Karpas-422 (cell line): ENCODE measurements at places on chromosomes 1 and 21.
A peak's percentile ranks its signal among the peaks of the same experiment; 100 is the strongest.

DNA sequence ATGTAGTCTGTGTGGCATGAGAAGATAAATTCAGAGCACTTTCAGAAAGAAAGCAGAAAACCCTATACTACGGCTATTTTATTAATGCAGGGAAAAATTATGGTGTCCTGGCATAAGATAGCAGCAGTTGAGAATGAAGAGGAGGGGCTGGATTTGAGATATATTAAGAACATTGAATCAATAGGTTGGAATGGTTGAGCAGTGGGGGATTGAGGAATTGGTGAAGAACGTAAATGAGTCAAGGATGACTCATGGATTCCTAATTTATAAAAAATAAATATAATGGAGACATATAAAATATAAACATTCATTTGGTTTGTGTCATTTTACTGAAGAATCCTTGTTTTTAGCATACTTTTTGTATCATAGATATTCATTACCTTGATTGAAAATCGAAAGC, 234.3 kb upstream of the ADAMTS5 start:
- no peak for DNase-seq

DNA sequence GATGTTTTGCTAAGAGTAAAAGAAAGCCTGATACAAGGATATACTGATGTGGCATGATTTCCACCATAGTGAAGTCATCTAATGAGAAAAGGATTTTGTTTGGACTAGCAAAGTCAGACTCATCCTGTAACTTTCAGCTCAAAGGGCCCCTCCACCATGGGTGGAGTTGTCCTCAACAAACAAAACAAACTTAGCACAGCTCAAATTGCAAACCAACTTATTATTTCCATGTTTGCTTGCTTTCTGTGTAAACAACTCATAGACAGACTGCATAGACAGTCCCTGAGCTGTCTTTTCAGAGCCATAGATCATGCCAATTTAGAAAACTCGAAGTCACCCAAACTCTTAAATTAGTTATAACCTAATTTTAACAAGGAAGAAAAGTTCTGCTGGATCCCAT, 69.4 kb upstream of the VAV3 start:
- DNase-seq: no peak

DNA sequence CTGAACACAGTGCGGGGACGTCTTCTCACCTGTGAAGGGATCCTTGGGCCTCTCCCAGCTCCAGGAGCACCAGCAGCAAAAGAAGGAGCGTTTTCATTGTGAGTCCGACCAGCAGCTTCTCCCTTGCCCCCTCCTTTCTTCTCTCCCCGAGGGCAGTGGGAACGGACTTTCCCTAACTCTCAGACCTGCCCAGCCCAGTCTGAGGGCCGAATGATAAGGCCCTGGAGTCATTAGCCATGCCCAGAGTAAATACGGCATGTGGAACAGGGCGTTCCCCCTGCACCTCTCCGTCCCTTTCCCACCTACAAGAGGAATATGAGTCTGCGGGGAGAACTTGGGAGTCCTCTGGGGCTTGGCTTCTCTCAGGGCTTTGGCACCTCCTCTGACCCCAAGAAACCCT, at the start of gene CTSE:
Gene CTSE, minus strand, starts transcription at position 201 of the 400 bp plus-strand sequence. Its CDS starts 104 bp downstream, at position 97.
- DNase-seq: no peak

DNA sequence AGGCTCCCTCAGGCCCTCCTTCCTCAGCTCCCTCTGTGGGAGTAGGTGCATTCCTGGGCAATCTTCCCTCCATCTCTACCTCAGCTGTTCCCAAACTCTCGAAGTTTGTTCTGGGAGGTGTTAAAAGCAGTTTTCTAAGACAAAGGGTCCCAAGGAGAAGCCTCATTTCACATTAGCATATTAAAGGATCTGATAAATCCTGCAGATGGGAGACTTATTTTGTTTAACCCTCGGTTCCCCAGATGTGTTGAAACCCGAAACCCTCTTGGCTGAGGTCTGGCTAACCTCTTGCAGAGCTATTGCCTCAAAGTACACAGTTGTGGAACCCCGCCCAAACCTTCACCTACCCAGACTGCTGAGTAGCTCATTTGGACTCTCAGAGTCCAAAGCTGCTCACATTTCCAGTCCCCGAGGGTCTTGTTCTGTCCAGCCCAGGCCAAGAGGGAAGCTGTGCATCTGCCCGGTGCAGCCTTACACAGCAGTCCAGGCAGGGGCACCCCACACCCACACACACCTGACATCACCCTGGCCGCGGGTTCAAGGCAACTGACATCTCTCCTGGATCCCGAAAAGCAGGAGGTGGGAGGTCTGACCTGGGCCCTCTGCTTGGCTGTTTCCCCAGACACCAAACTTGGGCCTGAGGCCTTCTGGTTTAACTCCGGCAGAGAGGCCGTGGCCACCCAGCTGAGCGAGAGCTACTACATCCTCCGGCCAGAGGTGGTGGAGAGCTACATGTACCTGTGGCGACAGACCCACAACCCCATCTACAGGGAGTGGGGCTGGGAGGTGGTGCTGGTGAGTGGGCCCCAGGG, 19.5 kb upstream of the SELENON start:
- no peak for DNase-seq

DNA sequence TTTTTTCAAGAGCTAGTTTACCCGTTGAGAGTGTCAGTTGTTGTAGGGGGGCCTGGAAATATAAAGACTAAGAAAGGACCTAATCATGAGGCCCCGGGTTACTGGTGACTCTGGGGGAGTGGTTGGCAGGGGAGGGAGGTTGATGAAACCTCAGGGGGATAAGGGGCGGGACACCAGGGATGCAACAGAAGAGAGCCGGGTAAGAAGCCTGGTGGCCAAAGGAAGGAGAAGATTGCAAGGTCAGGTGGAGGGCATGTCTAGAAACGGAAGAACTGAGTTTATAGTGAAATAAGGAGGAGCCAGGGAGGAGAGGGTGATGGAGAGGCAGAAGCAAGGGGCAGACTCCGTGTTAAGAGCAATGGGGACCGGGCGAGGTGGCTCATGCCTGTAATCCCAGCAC, 12.5 kb upstream of the SPOCD1 start:
- no peak for DNase-seq

DNA sequence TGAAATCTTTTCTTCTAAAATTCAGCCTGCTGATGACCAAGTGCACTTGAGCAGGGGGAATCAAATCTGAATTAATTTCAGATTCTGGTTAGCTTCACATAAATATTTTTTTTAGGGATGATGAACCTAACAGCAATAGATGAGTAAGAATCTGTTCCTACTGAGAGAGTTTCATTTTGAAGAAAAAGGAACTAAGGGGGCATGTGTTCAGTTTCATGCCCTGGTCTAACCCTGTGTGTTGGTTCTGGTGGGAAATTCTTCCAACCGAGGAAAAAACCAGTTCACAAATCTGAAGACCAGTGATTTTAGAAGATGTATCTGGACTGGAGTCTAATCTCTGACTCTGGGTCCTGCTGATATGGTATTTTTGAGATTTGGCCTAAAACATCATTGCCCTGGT, 13.7 kb downstream of the SELL start:
- no peak for DNase-seq

- no peak for DNase-seq
Measured at GRCh38 chr1:190067592-190067991, 410.1 kb downstream of the BRINP3 start.

DNA sequence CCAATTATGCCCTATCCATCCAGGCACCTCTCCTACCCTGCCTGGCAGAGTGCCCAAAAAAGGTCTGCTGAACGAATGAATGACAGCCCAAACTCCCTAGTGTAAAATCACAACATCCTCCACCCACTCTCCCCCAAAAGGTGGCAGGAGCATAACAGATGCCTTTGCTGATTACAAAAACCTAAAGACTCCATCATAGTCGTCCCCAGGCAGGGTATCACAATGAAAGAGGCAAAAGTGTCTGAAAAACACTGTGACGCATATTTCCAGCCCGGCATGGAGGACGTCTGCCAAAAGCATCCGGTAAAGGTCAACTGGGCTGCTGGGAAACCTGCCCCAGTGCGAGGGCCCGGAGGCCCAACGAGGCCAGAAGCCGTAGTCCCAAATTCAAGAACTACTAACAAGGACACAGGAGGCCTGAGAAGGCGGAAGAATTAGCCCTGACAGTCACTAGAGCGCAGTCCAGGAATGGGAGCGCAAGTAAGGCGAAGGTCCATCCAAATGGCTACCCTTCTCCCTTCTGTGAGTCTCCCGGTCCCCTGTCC, 576 bp downstream of the SMIM12 start:
- DNase-seq: peak; percentile 61

DNA sequence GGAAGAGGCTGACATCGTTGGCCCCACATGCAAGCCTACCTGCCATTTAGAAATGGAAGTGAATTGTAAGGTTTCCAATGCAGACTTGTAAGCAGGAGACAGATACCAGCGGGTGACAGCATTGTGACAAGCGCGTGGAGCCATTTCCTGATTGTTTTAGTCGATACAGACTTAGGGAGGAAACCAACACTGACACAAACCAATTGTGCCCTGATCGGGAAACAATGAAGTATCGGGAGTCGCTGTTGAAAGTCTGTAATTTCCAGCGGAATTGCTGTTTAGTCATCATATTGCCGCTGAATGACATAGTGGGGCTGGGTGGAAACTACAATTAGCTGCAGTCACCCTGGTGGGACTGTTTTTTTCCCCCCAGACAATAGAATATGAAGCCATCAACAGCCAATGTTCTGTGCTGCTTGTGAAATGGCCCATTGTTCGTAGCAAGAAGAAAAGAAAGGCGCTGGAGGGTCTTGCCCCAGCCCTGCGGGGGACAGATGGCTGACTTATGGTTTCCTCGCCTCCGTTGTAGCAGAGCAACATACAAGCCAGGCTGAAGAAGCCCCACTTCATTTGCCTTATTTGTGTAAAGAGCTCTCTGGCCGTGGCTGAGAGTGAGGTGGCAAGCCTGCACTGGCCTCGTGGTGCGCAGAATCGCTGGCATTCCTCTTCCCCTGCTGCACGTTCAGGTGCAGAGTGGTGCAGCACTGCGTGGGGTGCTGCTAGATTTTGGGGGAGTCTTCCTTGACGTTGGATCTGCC, 462.7 kb downstream of the CAMTA1 start:
- no peak for DNase-seq

DNA sequence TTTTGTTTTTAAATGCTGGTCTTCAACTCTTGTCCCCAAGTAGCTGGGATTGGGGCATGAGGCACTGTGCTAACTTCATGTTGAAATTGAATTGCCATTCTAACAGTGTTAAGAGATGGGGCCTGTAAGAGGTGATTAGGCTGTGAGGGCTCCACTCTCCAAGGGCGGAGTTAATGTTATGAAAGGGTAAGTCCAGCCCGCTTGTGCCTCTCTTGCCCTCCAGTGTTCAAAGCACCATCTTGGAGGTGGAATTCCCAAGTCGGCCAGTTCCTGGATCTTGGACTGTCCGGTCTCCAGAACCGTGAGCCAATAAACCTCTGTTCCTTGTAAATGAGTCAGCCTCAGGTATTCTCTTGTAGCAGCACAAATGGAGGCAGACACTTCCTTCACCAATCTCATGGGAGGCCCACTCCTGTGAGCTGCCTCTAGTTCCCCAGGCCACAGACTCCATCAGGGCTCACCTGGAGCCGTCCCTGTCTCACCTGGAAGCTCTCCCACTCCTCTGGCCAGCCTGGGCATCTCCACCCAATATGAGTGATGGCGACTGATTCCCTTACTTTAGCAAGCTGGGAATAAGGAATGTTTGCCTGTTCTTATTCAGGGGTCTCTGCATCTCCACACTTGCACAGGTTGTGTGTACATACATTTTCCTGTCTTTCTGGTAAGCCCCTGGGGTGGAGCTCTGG, 15.5 kb downstream of the IBA57 start:
- DNase-seq: no peak

GRCh38 chr1:109807822-109808680, 44.3 kb upstream of the EPS8L3 start:
- no peak for DNase-seq

- no peak for DNase-seq
Measured at GRCh38 chr1:10664251-10664650, 132.2 kb downstream of the CASZ1 start.

GRCh38 chr1:219659684-219660083, 46.8 kb upstream of the ZC3H11B start:
- DNase-seq: no peak

DNA sequence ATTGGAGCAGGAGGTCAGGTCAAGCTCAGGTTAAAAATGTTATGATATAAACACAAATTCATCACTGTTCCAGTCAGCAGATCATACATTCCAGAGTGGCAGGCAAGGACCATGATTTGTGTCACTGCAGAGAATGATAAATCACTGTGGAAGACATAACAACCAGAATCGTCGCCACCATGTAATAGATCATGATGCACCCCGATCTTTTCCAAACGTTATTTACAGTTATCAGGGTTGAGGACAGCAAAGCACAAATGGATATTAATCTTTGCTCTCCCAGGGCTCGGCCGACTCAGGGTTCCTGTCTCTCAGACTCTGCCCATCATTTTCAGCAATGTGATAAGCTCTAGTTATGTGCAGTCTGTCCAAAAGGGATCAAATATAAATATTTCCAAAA, 122.7 kb downstream of the ZBTB18 start:
- no peak for DNase-seq

GRCh38 chr1:160419838-160420169, 19.4 kb downstream of the VANGL2 start:
- DNase-seq: no peak

- no peak for DNase-seq
Measured at GRCh38 chr1:47934243-47934805, 62.9 kb downstream of the TRABD2B start.

- no peak for DNase-seq
Measured at GRCh38 chr1:44675186-44675585, 672 bp downstream of the ARMH1 start.

- no peak for DNase-seq
Measured at GRCh38 chr1:214552174-214552608, 789 bp upstream of the PTPN14 start.

- DNase-seq: no peak
Measured at GRCh38 chr1:4915154-4915553, 260.7 kb downstream of the AJAP1 start.

- DNase-seq: no peak
Measured at GRCh38 chr1:15435239-15436077, 2.8 kb upstream of the CTRC start.

- DNase-seq: no peak
Measured at GRCh38 chr1:244941121-244941520, 76.8 kb upstream of the HNRNPU start.
